ENCODE measurements at places on chromosomes 3 and 15.
A peak's percentile ranks its signal among the peaks of the same experiment; 100 is the strongest.

- no peak for DNase-seq
Measured at GRCh38 chr3:29690686-29691353, 409.9 kb downstream of the RBMS3 start.

- DNase-seq: no peak
Measured at GRCh38 chr3:31230425-31231223, 302.1 kb upstream of the STT3B start.

DNA sequence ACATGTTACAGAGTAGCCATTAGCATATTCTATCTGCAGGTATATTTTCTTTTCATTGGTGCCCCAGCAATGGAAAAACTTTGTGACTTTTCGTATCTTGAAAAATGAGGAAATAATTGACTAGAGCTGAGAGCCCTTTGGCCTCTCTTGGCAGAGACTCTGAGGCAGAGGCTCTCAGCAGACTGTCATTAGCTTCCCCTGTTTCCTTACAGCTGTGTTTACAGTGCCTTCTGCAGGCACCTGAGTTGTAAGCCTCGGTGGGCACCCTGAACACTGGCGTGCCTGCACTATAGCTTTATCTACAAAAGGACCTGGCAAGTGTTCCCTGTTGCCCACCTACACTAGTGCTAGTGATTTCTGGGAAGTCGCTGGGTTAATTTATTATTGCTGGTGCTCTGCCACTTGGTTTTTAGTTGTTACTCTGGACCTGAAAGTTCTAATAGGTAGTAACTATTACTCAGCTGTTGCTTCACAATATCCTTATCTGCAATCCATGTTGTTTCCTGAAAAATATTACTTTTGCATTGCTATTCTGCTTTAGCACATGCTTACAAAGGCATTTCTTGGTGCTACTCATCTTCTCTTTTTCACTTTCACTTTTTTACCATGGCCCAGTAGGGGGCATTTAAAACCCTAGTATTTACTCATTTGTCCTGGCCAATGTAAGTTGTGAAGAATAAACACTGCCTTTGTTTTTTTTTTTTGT lies 7.8 kb upstream of the GPR171 start:
- DNase-seq: no peak

GRCh38 chr3:88985491-88985890 lies 121.9 kb upstream of the EPHA3 start:
- DNase-seq: no peak

DNA sequence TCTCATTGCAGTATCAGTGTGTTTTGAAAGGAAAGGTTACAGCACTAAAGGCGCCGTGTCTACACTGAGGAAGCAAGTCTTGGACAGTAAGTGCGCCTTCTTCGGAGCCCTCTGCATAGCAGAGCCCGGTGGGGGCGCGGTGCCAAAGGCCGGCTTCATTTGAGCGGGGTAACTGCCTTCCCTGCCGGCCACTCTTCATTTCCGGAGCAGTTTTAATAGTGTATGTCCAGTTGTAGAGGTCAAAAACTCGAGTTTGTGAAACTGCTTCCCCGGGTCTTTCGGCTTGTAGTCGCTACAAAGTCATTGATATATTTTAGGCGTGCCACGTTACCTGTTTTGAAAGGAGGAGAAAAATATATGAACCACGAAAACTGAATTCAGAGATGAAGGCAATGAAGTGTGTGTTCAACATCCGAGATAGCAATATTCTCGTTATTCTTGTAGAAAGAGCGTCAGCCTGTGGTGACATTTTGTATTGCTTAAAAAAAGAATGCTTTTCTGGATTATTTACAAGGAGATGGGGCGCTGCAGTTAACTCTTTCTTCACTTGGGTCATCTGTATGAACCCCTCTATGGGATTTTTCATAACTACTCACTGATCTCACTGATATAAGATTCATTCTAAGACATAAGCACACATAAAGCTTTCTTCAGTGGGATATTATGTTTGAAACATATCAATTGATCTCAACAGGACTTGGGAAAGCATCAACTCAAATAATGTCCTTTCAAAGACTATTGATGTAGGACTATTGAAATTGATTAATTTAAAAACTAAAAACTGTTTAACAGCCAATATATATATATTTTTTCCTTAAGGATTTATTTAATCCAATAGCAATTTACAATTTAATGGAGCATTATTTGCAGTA lies 3.0 kb downstream of the ALCAM start:
- DNase-seq: no peak

DNA sequence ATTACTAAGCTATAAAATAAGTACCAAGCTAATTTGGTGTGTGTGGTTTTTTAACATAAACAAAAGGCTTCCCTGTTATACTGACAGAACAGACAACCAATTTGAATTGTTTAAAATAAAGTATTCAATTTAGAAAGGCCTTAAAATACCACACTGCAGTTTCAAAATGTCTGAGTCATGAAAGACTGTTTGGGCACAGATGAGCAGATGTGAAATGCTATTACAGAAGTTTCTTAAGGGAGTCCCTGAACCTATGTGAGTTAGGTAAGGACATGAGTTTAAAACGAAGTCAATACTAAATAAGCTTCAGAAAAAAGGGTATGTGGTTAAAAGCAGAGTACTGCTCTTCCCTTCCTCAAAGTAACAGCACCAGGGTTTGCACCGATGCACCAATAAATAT lies 69.7 kb upstream of the SETMAR start:
- no peak for DNase-seq

DNA sequence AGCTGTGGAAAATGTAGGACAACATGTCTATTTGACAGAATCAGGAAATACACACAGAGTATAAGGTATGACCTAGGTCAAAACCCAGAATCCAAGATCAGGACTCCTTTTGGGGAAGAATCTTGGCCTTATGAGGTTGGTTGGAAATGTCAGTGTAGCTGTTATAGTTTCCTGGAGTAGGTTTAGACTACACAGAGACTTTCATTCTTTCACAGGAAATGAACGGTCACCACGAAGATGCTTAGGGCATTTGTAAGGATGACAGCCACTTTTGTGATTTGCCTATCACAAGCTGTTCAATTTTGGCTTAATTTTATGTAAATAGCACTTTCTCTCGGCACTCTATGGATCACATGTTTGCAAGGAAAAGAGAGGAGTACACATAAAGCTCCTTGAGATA lies 18.6 kb upstream of the ZBTB20 start:
- DNase-seq: no peak

- no peak for DNase-seq
Measured at GRCh38 chr3:81249540-81250029, 511.9 kb downstream of the GBE1 start.

- DNase-seq: peak; percentile 31
Measured at GRCh38 chr3:55097441-55097840, 169.6 kb upstream of the LRTM1 start.

DNA sequence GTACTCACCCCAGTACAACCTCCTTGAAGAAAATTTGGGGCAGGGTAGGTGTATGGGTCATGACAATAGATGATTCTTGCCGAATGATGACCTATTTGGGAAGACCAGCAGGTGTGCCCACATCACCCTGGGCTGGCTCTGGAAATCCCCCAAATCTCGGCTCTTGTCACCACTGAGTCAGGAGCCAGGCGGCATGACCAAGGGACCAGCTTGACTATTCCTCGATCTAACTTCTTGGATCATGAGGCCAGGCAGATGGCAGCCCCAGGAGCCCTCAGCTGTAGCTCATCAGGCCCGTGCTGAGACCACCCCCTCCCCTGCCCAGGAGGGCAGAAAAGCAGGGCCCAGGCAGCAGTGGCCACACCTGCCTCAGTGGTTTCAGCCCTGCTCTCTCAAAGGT lies 9.2 kb upstream of the MUC4 start:
- DNase-seq: no peak

- no peak for DNase-seq
Measured at GRCh38 chr15:67690936-67691335, 134.4 kb upstream of the SKOR1 start.

- DNase-seq: no peak
Measured at GRCh38 chr3:185175370-185175987, 22.6 kb upstream of the C3orf70 start.

DNA sequence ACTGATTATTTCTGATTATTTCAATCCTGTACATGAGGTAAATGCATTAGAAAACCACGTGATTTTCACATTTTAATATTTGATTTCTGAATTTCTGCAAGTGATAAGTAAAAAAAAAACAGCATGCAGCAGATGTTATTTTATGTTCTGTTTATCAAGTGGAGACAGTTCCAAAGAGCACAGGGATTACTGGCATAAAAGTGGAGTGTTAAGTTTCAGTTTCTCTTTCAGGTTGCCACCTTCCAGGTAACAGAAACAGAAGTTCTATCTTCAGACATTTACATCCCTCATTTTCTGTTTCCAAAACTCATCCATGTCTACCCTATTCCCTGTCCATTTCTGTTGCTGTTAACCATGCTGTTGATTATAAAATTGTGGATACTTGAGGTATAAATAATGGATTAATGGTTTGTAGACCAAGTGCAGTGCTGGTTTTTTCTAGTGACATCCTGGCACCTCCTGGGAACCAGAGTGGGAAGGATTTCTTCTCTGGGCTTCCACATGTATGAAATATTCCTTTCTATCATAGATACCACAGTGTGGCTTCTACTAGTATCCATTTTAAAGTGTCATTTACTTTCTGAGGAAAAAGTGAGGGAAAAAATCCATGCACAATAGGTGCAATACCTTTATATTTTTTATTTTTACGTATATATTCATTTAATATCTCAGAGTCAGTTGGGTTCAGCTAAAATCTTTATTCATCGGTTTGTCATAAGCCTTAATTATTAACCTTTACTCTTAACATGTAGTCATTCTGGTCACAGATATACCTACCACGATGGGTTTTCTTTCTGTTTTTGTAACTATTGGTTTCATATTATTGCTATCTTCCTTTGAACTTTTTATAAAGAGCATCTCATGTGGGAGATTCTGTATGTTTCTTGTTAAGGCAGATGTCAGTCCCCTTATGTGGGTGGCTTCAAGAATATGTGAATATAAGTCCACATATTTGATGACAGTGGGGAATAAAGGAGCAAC lies 1010.0 kb downstream of the SQOR start:
- no peak for DNase-seq

- no peak for DNase-seq
Measured at GRCh38 chr15:25738171-25738965, 124.8 kb downstream of the ATP10A start.

- DNase-seq: no peak
Measured at GRCh38 chr3:16262174-16262573, 2.6 kb downstream of the DPH3 start.

GRCh38 chr15:28178290-28178689 lies 79.2 kb upstream of the OCA2 start:
- no peak for DNase-seq

DNA sequence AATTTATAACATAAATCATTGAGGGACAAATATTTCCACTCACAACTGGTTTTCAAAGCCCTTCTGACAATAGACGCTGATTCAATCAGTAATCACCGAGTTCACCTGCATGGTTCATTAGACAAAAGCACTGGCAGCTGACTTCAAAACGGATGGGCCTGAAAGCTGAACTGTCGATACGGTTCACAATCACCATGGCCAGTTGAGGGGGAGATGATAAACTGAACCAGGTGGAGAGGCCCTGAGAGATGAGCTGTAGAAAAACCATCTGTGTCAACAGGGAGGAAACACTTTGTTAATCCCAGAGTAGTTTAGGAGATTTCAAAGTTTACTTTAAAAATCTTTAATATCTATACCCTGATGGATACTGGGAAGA lies 75.0 kb downstream of the PEX5L start:
- no peak for DNase-seq

DNA sequence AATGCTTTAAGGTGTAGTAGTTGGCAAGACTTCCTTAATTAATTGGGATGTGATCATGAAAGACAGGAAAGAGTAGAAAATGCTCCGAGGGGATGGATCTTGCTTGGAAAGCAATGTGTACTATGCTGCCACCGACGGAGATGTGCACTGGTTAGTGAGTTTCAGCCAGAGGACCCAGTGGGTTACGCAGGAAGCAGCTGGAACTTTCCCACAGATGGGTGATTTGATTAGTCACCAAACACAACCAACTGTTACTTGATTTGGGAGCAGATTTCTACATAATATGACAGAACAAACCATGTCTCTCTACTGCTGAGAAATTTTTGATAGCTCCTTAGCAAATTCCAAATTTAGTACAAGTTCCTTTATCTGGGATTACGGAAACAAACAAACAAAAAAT lies 245.4 kb upstream of the MCTP2 start:
- DNase-seq: no peak

- peak; percentile 70 for DNase-seq
Measured at GRCh38 chr15:98853161-98853560, 154.4 kb downstream of the PGPEP1L start.

DNA sequence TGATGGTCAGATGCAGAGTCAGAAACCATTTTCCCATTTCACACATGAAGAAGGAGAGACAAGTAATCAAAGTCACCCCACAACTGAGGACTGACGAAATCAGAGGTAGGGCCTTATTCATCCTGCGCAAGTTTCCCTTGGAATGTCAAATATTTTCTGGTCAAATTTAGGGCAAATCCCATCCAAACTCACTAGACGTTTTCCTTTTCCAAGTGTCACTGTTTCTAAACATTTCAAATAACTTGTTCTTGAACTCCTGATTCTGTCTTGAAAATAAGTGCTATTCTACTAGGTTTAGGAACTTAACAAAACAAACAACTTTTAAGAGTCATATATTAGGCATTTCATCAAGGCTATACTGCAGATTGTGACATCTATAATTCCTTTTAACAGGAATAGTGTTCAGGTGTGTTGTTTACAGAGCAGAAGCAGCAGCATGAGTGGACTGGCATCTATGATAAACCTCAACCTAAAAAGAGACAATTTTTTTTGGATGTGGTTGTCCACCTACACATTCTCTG lies 40.7 kb downstream of the SUMF1 start:
- no peak for DNase-seq

DNA sequence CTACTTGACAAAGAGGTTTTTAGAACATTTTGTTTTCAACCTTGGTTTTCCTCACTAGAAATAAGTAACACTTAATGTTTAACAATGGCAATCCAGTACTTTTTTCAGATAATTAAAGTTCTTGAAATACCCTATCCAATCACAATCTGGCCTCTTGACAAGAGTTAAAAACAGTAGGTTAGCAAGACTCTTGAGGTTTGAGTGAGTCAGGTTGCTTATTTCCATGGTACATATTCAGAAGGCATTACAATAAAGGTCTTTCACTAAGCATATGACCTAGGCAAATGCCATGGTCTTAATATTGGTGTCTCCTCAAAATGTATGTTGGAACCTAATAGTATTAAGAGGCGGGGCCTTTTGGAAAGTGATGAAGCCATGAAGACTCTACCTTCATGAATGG lies 5.6 kb downstream of the SUCNR1 start:
- no peak for DNase-seq

DNA sequence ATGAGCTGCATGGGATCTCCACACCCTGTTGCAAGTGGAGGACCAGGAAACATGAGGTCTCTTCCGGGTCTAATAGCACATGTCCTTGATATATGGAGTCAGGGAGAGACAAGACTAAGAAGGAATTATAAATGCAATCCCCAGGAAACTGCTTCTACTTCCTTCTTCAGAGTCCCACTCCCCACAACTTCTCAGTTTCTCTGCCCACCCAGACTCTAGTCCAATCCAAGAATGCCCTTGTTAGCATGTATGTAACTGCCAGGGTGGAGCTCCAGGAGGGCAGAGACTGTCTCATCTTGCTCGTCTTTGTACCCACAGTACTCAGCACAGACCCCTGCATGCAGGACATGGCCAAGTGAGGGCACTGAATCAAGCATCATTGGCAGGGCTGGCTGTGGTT lies 8.3 kb downstream of the DAPK2 start:
- DNase-seq: no peak
